Activated naive CD8-positive, alpha-beta T cell treated with anti-CD3 and anti-CD28 coated beads, Interleukin-2, amount 50 U/mL, for 24 hours (primary cell): ENCODE measurements at places on chromosomes 5 and 9.

DNA sequence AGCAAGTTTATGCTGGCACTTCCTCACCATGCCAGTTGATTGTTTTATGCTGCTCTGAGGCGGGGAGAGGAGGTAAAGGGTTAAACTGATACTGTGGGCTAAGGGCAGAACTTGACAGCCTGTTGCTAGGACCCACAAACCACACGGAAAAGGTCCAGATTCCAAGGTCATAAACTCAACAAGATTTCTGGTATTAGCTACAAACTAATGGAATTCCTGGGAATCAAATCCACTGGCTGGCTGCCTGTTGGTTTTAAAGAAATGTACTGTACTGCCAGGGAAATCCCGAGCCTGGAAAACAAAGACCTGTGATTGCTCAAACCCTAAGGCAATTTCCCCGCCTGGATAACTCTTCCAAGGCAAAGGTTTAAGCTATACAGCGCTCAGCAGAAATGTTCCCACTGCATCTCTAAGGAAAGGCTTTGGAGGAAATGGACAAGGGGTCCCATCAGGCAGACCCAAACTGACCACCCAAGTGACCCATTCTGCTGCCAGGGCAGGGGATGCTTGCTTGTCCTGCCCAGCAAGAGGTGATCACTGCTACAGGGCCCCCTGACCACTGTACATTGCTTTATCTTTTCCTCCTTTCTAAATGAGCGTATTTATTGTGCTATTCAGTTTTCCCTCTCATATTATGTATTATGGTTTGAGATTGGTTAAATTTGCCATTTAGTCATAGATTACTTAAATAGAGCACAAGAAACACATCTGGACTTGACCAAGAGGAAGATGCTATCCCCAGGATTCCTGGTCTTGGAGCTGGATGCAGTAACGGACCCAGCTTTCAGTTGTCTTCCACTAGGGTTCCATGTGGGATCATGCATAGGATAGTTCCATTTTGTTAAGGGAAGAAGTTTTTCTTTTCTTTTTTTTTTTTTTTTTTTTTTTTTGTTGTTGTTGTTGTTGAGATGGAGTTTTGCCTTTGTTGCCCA, 124.3 kb downstream of the SUSD1 start:
- no peak for DNase-seq

- DNase-seq: no peak
These were observed 25.6 kb downstream of the CAMK2A start for GRCh38 chr5:150263801-150264621.

DNA sequence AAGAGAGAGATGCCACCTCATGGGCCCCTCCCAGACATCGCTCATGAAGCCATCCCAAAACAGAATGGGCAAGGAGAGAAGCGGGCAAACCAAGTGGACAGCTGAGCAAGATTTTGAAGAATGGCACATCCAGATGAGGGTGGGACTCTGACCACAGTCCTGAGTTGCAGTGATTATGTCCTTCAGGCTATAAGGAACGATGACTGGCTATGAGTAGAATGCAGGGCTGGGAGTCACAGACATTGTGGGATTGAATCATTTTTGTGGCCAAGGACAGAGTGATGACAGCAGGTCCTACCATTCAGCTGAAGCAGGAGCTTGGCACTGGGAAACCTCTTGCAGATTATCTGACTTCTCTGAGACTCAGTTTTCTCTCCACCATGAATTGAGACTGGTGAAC, 245.7 kb upstream of the SLC30A5 start:
- DNase-seq: no peak

GRCh38 chr5:145180371-145180770, 654.8 kb downstream of the PRELID2 start:
- DNase-seq: no peak
